Skeletal muscle cell (primary cell): ENCODE measurements at places on chromosomes 1 and 21.

DNA sequence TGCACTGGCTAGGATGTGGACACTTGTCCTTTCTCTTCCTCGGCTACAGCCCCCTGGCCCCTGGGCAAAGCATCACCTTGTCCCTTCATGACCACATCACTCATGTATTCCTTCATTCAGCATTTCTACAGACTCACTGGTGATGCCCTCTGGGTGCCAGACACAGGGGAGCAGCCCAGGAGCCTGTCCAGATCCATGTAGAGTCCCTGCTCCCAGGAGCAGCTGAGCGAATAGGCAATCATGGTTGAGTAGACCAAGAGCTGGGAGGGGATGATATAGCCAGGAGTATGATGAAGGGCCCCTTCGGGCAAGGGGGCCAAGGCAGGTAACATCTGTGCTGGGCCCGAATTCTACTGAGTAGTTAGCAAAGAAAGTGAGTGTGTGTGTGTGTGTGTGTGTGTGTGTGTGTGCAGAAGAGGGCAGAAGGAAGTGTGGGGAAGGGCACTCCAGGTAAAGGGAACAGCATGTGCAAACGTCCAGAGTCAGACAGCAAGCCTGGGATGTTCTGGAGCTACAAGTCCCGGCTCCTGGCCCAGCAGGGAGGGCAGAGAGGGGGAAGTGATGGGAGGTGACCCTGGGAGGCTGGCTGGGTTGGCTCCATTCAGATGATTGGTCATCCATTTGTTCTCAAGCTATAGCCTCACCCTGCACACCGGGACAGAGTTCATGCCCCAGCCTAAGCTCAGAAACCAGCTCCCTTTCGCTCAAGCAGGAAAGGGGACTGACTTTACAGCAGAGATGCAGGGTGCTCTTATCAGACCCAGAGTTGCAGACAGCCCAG is 21.0 kb upstream of the PIK3CD start:
- DNase-seq, result no peak

GRCh38 chr21:36076878-36077655 is 7.2 kb downstream of the CBR1 start:
- DNase-seq, result no peak

- DNase-seq, result no peak
These were observed 1.3 kb upstream of the TXNIP start for GRCh38 chr1:145997718-145998023.

DNA sequence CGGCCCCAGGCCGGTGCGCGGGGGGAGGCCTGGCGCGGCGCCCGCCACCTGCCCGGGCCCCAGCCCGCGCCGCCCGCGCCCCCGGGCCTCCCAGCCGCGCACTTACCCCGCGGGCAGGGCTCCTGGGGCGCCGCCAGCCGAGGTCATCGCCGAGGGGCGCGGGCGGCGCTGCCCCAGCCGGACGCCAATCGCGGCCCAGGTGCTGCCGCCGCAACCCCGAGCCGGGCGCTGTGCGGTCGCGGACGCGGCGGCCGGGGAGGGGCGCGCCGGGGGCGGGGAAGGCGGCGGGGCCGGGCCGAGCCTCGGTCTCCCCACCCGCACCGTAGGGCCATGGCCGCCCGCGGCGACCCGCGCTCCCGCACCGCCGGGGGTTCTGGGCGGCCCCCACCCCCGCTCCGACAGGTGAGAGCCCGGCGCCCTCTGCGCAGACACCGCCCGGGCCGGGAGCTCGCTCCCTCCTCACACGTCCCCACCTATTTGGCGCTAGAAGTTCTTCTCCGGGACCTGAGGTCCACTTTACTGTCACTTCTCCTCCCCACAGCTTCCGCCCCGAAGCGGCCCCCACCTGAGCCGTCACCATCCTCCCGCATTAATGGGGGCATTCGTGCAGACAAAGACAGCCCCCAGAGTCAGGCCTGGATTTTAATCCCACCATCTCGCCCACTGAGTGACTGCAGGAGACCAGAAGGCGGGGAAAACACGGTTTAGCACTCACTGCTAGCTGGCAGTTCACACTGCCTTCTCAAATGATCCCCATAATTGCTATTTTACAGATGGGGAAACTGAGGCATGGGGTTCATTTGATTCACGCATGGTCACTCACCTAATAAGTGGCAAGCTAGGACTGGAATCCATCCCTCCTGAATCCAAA is at the start of gene TTC39A:
TSS of gene TTC39A (minus strand) at position 232 of the 871 bp plus-strand sequence. CDS start at position 147, 85 bp downstream.
- no peak for DNase-seq

- no peak for DNase-seq
These were observed 16.0 kb downstream of the THEM4 start for GRCh38 chr1:151893176-151893924.

GRCh38 chr1:225875044-225875815 is 7.0 kb downstream of the TMEM63A start:
- DNase-seq, result no peak

DNA sequence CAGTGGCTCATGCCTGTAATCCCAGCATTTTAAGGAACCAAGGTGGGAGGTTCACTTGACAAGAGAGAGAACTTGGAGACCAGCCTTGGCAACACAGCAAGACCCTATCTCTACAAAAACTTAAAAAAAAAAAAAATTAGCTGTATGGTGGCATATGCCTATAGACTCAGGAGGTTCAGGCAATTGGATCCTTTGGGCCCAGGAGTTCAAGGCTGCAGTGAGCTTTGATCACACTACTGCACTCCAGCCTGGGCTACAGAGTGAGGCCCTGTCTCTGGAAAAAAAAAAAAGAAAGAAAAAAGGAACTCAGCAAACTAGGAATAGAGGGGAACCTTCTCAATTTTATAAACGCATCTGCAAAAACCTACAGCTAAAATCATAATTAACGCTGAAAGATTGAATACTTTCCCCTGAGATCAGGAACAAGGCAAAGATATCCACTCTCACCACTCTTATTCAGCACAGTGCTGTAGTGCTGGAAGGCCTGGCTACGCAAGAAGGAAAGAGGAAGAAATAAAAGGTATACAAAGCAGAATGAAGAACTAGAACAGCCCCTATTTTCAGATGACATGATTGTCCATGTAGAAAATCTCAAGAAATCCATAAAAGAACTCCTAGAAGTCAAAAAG is 21.6 kb downstream of the HSF2BP start:
- DNase-seq, result no peak
